Stimulated activated CD8-positive, alpha-beta memory T cell treated with anti-CD3 and anti-CD28 coated beads, Interleukin-7, amount 100 ng/mL, for 48 hours (primary cell): ENCODE measurements at places on chromosomes 5 and 9.

- DNase-seq, result no peak
Measured at GRCh38 chr5:112581811-112582320, 155.8 kb upstream of the APC start.

- DNase-seq, result no peak
Measured at GRCh38 chr5:131515348-131515747, 119.7 kb downstream of the RAPGEF6 start.

- DNase-seq, result no peak
Measured at GRCh38 chr9:95012035-95012708, 285.7 kb downstream of the AOPEP start.

- DNase-seq, result no peak
Measured at GRCh38 chr9:95835393-95835792, 40.1 kb upstream of the ERCC6L2 start.

DNA sequence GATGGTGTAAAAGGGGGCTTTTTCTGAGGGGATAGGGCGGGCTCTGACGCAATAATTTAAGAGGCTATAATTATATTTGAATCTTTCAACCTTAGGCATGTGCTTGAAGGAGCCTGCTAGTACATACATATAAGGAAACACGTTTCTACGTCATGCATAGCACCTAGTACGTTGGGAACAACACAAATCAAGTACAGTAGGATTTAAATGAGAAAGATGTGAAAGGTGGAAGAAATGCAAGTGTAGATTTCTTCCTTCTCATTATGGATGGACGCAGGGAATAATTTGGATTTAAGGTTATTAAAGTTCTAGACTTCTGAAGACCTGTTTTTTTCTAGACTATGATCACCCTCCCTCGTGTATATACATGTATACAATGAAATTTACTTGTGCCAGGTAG lies 927 bp upstream of the CDO1 start:
- DNase-seq, result no peak

DNA sequence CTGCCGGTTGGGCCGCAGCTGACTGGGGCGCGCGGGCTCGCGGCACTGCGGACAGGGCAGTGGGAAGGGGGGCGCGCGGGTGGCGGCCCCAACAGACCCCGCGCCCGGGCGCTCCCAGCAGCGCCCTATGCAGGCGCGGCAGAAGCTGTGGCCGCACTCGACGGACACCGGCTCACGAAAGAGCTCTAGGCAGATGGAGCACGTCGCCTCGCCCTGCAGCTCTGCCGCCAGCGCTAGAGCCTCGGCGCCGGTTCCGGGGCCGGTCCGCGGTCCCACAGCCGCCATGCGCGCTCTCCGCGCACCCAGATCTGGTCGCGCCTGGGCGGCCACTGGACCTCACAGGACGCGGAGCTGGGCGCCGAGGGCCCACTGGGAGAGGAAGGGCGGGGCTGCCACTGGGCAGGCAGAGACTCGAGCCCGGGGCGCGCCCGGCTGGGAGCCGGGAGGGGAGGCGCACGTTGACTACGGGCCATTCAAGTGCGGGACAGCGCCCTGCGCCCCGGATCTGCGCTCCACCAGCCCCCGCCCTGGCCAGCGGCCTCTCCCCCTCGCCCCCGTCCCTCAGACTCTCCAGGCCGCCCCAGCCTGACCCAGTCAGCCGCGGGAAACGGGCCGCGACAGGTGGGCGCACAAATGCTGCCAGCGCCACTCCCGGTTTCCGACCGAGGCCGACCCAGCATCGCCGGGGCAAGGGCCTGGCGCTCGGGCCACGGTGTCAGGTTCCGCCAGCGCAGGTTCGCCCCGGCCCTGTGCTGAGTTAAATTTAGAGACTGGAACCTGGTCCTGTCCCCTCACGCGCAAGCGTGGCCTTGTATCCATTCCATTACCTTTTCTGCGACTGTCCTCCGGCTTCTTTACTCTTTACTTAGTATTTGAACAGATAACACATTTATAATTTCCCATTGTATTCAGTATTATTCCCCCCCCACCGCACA lies at the start of gene TRIM7:
TRIM7 (minus strand) TSS at position 371 of the 935 bp plus-strand sequence; CDS start at position 285, 86 bp downstream.
- no peak for DNase-seq

DNA sequence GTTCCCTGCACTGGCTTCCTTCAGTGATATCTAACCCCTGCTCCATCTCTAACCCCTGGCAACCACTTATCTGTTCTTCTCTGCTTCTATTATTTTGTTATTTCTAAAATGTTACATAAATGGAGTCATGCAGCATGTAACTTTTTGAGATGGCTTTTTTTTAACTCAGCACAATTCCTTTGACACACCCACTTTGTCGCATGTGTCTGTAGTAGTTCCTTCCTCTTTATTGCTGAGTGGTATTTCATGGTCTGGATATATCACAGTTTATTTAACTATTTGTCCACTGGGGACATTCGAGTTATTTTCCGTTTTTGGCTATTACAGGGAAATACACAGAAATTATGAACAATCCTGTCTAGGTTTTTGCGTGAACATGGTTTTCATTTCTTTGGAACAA lies 200.2 kb downstream of the TRIO start:
- no peak for DNase-seq

- DNase-seq, result no peak
Measured at GRCh38 chr5:36691226-36691625, 84.8 kb downstream of the SLC1A3 start.

GRCh38 chr9:129886226-129887174 lies 51.2 kb downstream of the USP20 start:
- no peak for DNase-seq

GRCh38 chr5:37859805-37860204 lies 20.0 kb upstream of the GDNF start:
- no peak for DNase-seq

GRCh38 chr9:11235061-11235460 lies 622.3 kb upstream of the PTPRD start:
- DNase-seq, result no peak

- DNase-seq, result no peak
Measured at GRCh38 chr9:19641046-19641445, 147.8 kb downstream of the SLC24A2 start.

- no peak for DNase-seq
Measured at GRCh38 chr9:130579738-130580463, 524 bp downstream of the FUBP3 start.

DNA sequence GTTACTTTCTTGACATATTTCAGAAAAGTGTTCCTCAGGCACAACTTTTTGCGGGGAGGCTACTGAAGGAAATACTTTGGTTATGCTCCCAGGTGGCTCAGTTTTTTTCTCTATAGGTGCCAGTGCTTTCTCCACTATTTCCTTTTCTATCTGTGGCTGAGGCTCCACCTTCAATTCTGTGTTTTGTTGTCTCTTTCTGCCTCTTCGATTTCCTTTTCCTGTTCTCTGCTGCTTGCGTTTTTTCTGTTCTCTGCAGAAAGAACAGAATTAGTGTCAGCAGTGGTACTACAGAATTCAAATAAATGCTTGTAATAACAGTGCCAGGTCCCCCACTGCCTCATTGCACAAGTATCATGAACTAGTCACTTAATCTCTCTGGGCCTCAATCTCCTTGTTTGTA lies 7.0 kb downstream of the HEMGN start:
- DNase-seq, result no peak

- no peak for DNase-seq
Measured at GRCh38 chr5:153542536-153542935, 52.1 kb downstream of the GRIA1 start.

DNA sequence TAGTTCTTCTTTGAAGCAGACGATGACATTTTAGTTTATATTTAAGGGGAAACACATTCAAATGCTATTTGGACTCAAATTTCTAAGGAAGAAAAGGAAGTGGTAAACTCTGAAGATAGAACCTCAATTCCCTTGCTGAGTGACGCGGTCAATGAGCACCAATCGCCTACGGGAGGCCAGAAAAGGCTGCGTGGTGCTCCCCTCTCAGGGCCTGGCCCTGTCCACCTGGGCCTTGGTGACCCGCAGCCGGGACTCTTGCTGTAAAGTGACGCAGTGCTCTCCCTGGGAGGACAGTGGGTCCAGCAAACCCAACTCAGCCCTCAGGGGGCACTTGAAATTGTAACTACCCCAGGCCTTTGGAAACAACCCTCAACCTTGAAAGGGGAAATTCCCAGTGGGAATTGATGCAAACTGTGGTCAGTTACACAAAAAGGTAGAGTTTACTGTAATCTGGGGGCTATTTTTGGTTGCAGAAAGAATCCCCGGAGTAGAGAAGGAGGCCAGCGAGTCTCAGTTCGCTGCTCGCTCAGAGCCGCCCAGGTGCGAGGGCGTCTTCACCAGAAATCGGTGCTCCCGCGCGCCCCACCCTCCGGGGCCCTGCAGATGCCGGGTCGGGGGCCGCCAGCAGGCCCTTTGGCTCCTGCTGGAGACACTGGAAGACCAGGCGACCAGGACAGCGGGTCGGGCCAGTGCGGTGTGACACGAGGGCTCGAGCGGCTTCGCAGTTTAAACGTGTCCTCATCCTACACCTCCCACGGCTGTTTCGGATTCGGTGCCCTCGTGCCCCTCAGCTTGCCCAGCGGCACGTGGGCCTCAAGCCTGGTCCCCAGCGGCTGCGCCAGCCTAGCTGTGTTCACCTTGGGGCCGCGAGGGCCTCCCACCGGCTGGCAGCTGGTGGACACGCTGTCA lies 1.4 kb upstream of the ANKRD33B start:
- DNase-seq, result no peak

DNA sequence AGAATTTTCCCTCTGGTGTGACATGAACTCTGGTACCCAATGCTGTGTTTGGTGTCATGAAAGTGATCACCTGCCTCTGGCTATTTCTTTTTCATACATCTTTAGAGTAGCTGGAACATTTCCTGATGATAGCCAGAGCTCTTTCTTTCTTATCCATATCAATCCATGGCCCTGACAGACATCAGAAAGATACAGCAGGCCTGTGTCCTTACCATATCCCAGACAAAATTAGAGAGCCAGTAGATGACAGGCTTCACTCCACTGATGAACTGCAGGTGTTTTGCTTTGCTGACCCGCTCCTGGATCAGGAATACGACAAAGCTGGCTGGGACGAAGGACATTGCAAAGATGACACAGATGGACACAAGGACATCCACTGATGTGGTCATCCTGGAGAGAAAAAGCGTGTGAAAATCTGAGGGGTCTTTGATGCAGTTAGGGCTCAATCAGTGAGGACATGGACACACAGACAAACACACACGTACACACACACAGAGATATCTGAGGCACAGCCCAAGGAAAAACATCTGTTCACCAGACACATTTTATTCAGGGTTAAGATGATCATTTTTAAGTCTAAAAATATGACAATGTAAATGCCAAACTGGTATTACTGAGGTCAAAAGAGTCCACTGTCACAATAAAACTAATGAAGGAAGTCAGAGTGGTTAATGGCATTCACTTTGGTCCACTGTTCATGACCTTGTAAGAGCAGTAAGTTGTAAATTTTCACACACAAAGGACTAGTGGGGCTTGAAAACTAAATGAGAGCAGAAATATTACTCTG lies 34.5 kb downstream of the NIPSNAP3B start:
- no peak for DNase-seq

- DNase-seq, result no peak
Measured at GRCh38 chr5:111813537-111813936, 56.5 kb upstream of the NREP start.

- DNase-seq, result no peak
Measured at GRCh38 chr5:68565427-68565826, 349.9 kb downstream of the PIK3R1 start.
